Left renal pelvis (tissue), 4 donors: ENCODE measurements at places on chromosomes 3 and 15.

GRCh38 chr3:56855856-56856512 is 54.2 kb upstream of the ARHGEF3 start:
- no peak for DNase-seq

DNA sequence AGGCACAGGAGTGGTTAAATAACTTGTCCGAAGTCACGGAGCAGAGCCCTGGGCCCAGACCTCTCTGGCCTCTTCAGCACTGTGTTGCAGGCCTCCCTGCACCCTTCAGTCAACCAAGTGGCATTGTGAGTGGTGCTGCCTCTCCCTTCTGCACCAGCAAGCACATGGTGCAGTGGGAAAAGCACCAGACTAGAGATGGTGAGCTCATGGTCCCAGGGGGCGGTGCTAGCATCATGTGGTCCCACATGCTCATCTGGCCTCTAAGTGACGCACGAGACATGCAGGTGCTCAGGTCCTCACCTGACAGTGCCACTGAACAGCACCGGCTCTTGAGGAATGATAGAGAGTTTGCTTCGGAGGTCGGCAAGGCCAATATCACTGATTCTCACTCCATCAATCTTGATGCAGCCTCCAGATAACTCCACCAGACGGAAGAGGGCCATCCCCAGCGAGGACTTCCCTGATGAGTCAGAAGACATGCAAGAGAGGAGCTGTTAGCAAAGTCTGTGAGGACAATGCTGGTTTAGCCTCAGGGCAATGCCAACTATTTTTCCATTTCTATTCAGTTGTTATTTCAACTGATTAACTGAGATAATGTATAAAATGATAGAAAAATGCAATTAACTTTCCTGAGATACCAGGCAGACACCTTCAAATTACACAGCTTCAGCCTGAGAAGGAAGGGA is 53.1 kb upstream of the PARL start:
- DNase-seq = no peak

DNA sequence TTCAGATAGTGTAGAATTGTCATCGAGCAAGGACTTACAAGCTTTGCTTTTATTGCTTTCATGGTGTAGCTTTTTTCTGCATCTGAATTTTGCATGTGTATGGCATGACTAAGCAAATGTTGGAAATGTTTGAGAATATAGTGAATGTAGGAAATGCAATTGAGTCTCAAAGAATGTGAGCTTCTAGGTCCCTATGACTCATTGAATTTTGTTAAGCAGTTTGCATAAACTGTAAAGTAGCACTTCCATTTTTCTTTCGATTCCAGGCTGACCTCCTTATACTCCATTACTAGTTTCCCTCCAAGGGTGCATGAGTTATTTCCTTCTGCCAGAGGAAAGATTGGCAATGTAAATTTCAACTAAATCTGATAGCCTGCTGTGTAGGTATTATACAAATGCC is 619.2 kb downstream of the DIPK2A start:
- no peak for DNase-seq

DNA sequence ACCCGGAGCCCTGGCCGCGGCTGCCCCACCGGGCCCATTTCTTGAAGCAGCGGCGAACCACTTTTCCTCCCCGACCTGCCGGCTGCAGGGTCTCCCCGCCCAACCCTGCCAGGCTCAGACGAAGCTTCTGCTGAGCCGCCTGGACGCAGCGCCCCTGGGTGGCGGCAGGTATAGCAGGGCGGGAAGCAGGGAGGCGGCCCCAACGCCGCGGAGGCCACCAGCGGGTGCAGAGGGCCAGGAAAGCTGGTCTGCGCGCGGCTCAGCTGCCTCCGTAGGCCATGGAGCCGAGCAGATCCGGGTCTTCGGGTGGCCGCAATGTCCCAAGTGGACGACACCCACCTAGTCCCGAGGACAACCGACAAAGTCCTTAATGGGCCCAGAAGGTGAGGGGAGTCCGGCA is 21.9 kb upstream of the SRPRB start:
- DNase-seq = no peak

DNA sequence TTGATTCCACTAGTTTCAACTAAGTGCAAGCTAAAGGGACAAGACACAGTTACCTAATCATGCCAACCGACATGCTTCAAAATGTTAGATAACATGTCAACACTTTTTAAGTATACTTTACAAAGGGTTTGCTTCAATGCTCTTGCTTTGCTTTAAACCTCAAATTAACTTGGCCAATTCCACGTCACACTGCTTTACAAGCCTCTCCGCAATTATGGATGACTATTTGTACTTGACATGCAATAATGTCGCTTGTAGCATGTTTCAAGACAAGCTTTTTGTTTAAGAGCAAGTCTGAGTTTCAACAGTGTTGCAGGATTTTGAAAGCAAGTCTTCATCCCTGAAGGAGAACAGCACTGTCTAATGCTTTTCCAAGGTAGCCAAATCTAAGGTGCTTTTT is 86.9 kb downstream of the CNTN3 start:
- no peak for DNase-seq

- no peak for DNase-seq
Measured at GRCh38 chr3:21618695-21619094, 132.3 kb downstream of the ZNF385D start.

- DNase-seq = no peak
Measured at GRCh38 chr3:47347217-47347801, 33.5 kb upstream of the PTPN23 start.

DNA sequence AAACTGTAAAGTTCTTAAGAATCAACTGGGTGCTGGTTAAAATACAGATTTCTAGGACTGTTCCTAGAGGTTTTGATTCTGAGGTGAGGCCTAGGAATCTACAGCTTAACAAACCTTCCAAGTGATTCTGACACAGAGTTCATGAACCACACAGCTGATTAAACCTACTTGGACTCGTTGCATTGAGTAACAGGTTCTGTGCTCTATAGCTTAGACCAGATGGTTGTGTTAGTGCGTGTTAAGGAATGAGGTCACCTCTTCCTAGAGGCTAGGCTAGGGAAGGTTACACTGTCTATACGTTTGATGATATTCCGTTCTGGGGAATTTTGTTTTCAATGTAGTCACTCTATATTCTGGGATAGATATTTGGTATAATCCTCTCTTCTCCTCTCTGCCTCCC is 21.9 kb downstream of the EID1 start:
- DNase-seq = no peak

DNA sequence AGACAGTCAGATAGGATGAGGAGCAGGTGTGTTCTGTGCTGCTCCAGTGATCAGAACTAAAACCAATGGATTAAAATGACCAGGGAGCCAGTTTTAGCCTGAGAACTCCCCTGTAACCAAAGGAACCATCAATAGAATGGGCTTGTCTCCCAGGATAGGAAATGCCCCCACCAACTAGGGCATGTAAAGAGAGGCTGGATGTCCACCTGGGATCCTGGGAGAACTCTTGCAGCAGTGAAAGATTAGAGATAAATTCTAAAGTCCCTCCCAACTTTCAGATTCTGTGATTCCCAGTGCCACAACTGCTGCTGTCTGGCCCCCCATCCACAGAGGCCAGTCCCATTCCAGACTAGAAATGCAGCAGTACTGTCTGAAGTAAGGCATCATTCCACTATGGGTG is 33.8 kb downstream of the HDC start:
- DNase-seq = no peak

- DNase-seq = no peak
Measured at GRCh38 chr3:151553888-151554287, 93.0 kb upstream of the IGSF10 start.

DNA sequence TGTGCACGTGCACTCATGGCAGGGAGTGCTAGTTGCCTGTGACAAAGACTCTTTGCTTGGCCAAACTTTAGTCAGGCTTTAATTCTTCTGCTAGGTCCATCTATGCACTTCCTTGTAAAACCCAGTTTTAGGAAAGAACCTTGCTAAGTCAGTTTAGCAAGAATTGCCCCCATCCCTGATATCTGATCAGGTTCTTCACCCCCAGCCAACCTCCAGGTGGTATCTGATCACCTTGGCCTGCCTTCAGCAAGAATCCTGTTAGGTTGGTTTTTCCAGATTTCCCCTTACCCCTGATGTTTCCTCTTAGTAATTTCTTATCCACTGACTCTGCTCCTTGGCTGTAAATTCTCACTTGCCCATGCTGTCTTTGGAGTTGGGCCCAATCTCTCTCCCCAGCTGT is 8.4 kb downstream of the HSPBAP1 start:
- DNase-seq = no peak

GRCh38 chr3:30477149-30477921 is 129.1 kb upstream of the TGFBR2 start:
- DNase-seq = no peak

GRCh38 chr3:77096966-77097890 is 57.3 kb downstream of the ROBO2 start:
- no peak for DNase-seq

DNA sequence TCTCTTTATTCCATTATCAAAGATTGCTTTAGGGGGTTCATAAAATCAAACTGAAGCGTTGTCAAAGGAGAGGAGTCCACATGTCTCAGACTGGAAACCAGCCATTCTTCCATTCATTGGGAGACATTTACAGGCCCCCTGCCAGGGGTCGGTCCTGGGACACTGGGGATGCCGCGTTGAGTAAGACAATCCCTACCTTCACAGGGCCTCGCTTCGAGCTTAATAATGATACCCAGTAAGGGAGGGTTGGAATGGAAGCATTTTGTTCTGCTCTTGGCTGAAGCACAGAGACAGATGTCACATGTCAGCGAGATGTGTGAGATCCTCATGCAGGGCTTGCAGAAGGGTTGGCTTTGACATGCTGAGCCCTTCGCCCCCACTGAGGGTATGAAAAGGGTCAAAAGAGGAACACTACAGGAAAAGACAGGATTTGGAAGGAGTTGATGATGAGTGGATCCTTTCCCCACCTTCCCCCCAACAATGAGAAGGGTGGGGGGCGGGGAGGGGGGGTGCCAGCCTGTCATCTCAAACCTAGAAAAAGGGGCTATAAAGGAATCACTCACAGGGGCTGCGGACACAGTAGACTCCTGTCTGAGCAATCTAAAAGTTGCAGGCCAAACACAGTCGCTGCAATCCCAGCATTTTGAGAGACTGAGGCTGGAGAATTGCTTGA is 25.6 kb upstream of the ARL8B start:
- peak; percentile 12 for DNase-seq

GRCh38 chr3:148131990-148132638 is 565.6 kb upstream of the AGTR1 start:
- no peak for DNase-seq

- DNase-seq = no peak
Measured at GRCh38 chr3:156892701-156893100, 66.5 kb downstream of the LEKR1 start.

DNA sequence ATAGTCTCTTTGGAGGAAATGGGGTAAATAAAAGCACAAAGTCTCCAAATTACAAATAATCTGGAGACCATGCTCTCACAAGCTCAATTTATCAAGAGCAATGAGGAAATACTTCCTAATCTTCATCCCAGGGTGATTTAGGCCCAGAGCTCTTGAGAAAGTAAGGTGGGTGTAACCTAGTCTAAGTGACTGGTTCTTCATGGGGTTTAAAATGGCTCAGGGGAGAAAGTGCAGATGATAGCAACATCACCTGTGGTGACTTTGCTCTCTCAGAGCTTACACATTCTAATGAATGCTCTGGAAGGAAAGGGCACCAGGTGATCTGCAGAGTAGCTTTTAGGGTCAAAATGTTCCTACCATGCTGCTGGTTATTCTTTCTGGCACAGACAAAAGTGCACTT is 118.4 kb upstream of the TP63 start:
- no peak for DNase-seq

GRCh38 chr3:160038862-160039562 is 50.4 kb downstream of the IL12A start:
- peak; percentile 32 for DNase-seq

DNA sequence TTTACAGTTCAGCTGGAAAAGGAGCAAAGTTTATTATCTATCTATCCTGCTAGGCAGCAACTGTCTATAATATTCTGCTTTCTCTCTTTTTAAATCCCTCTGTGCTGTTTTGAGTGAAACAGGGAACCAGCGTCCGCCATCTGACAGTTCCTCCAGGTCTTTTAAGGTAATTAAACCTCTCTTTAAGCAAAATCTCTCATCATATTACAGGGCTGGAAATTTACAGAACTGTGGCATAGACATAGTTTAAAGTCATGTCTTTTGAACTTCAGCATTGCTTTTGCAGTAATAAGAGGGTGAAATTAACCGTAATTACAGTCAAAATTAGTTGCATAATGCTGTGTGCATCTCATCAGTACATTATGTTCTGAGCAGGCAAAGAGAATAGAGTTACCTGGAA is 263.4 kb upstream of the KCNMB2 start:
- no peak for DNase-seq

DNA sequence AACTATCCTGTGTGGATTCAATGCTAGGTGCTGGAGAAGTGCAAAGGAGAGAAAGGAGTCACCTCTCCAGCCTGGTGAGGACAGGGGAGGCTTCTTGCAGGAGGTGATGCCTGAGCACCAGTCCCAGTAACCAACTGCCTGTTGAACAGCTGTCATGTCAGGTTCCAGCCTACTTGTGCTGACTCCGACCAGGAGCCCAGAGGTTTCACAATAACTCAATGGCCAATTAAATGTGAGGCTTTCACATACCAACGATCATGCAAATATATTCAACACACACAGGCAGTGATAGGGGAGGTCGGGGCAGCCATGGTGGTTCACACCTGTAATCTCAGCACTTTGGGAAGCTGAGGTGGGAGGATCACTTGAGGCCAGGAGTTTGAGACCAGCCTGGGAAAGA is 7.7 kb downstream of the SORD start:
- DNase-seq = no peak

DNA sequence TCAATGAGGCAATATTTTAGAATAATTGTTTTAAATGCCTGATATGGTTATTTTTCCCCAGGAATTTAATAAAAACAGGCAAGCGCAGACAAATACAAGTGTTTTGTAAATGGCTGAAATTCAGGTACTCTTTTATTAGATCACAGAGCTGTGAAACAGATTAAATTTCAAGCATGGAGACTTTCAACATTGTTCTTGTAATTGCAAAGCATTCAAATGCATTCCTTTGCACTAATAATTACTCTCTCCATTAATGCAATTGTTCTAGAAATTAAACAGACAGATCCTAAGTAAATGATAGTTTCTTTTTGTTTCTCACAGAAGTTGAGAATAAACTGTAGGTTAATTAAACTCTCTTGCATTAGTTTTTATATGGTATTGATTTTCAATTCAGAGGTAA is 42.4 kb upstream of the TGFBR2 start:
- no peak for DNase-seq

DNA sequence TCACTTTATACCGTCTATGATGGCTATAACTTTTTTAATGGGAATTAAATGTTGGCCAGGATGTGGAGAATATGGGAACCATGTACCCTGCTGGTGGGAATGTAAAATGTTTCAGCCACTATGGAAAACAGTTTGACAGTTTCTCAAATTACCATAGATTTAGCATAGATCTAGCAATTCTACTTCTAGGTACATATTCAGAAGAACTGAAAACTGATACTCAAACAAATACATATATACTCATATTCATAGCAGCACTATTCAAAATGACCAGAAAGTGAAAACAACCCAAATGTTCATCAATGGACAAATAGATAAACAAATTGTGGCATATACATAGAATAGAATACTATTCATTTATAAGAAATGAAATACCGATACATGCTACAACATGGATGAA is 539.4 kb downstream of the IGSF11 start:
- no peak for DNase-seq
